ENCODE measurements at places on chromosomes 6 and 20. TPM values are rescaled to one million over a fixed set of nuclear protein-coding genes. Genes with fewer than 3 reads are reported as not detected.

Gene OOEP
- not detected for total RNA-seq

Gene SPTLC3
- total RNA-seq: 2.1 TPM

Gene TRIM15
- total RNA-seq: not detected

Gene TRIM40
- not detected for total RNA-seq

Gene ZC3H12D
- total RNA-seq: not detected

Gene RIPPLY2
- total RNA-seq: not detected

Gene STX11
- total RNA-seq: 2.6 TPM

Data from epithelial cell of alveolus of lung (primary cell).